ENCODE measurements at places on chromosomes 12 and 14. TPM values are rescaled to one million over a fixed set of nuclear protein-coding genes. Genes with fewer than 3 reads are reported as not detected.

Gene ERBB3
- total RNA-seq, result 26.0 TPM

Gene ESPL1
- 0.27 TPM for total RNA-seq

Gene PRR4
- 1.8 TPM for total RNA-seq

Gene PLCZ1
- not detected for total RNA-seq

Gene LPAR5
- 16.6 TPM for total RNA-seq

Gene NANOG
- total RNA-seq, result not detected

DNA sequence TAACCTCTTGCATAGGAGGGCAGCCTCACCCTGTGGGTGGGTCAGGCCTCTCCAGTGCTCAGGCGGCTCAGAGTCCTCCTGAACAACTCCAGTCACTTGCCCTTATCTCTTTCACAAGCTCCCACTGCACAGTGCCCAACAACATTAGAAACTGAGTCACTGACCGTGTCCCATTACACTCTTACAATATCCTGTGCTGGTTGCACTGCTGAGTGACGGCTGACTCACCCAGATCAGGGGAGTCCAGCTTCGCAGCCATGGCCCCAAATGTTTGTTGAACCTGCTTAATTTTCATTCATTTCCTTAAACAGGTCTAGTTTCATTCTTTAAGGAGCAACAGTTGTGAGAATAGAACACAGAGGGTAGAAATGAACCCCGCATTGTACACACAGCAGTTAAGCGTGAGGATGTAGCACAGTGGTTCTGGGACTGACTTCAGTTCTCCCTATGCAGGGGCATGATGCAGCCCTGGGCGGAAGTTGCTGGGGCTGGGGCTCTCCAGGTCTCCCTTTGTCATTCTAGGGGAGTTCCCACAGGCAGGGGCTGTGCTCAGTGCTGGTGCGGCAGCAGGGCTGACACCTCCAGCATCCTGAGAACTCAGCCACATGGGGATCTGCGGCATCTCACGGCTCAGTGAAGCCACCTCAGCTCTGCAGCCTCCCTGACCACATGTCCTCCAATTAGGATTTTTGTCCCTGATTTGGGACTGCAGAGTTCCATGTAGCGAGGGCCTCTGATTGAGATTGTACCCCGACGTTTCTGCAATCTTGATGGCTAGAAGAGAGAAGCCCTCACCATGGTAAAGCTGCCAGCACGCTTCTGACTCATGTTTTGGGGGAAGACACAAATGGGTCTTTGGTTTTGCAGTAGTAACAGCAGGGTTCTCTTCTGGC lies 16.1 kb downstream of the GPR68 start:
- H3K4me3 ChIP-seq, result peak overlapping the region; percentile 57
- peaks cover 15% of the 10 kb centered on the region for H3K36me3 ChIP-seq
- peak; percentile 59 for DNase-seq
- peaks cover 92% of the 10 kb centered on the region for H3K4me1 ChIP-seq
- H3K27me3 ChIP-seq, result no peaks in the 10 kb centered on the region
- peak overlapping the region; percentile 47 for H3K27ac ChIP-seq

GRCh38 chr12:19941096-19941495 lies 427.2 kb upstream of the PDE3A start:
- no peaks in the 10 kb centered on the region for H3K36me3 ChIP-seq
- DNase-seq, result no peak
- no peak overlapping the region for H3K27ac ChIP-seq
- no peaks in the 10 kb centered on the region for H3K27me3 ChIP-seq
- H3K4me3 ChIP-seq, result no peak overlapping the region

GRCh38 chr14:23636317-23637211 lies at the start of gene DHRS2:
Gene DHRS2, plus strand, starts transcription at chr14:23636364. Its CDS starts 2,501 bp downstream, at chr14:23638865.
- H3K27ac ChIP-seq, result no peak within 1 kb of the TSS
- DNase-seq, result no peak
- H3K27me3 ChIP-seq, result peaks cover 2% of the 10 kb centered on the region

GRCh38 chr14:70097576-70098249 lies 91.0 kb downstream of the SLC8A3 start:
- no peaks in the 10 kb centered on the region for H3K4me1 ChIP-seq
- no peak overlapping the region for H3K4me3 ChIP-seq
- no peak for DNase-seq
- no peaks in the 10 kb centered on the region for H3K36me3 ChIP-seq
- H3K27ac ChIP-seq, result no peak overlapping the region

GRCh38 chr12:6207259-6207925 lies 7.2 kb downstream of the CD9 start:
- no peak overlapping the region for H3K4me3 ChIP-seq
- peak overlapping the region; percentile 73 for H3K27ac ChIP-seq
- no peak for DNase-seq
- peaks cover 18% of the 10 kb centered on the region for H3K27me3 ChIP-seq
- H3K36me3 ChIP-seq, result no peaks in the 10 kb centered on the region

DNA sequence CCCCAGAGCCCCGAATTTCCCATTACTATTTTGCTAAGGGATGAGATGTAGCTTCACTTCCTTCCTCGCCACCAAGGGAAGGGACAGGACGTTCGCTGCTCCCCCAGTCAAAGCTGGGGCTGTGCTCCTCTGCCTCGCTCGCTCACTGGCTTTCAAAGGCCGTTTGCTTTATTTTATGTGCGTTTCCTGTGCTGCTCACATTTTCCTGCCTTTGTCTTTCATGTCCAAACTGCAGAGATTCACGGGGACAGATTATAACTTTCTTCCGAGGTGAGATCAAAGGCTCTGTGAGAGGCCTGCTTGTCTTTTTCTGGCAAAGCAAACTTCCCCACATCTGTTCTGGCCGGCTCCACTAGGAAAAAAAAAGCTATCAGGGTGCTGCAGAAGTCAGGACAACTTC lies 76.0 kb upstream of the FZD10 start:
- DNase-seq, result peak; percentile 37
- no peaks in the 10 kb centered on the region for H3K36me3 ChIP-seq
- H3K27me3 ChIP-seq, result no peaks in the 10 kb centered on the region
- H3K27ac ChIP-seq, result peak overlapping the region; percentile 83
- peaks cover 28% of the 10 kb centered on the region for H3K4me1 ChIP-seq

DNA sequence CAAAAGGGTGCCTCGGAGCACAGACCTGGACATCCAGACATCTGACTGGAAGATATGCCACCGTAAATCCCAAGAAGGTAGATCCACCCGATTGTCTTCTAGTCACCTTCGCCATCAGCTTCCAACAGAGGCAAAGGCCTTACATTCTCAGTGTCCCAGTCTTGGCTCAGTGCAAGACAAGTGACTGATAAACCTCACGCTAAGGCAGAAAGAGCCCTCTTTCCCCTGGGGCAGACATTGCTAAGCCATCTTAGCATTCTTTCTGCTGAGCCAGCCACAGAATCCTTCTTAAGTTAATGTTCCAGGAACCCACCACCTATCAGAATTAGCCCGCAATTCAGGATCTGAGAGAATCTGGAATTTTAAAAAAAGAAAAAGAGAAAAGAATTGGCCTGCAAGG lies 4.3 kb upstream of the PLEKHG6 start:
- H3K27me3 ChIP-seq, result peaks cover 4% of the 10 kb centered on the region
- DNase-seq, result no peak
- no peak overlapping the region for H3K4me3 ChIP-seq
- no peak overlapping the region for H3K27ac ChIP-seq
- H3K4me1 ChIP-seq, result peaks cover 2% of the 10 kb centered on the region

GRCh38 chr12:98262902-98263301 lies 252.5 kb upstream of the TMPO start:
- peaks cover 42% of the 10 kb centered on the region for H3K27me3 ChIP-seq
- peaks cover 16% of the 10 kb centered on the region for H3K36me3 ChIP-seq
- DNase-seq, result no peak
- H3K27ac ChIP-seq, result no peak overlapping the region
- no peaks in the 10 kb centered on the region for H3K4me1 ChIP-seq
- no peak overlapping the region for H3K4me3 ChIP-seq
